Aorta (tissue), 5 donors: ENCODE measurements at places on chromosomes 16 and 17.

GRCh38 chr17:30187573-30187972 is 47.9 kb downstream of the SLC6A4 start:
- DNase-seq, result no peak

DNA sequence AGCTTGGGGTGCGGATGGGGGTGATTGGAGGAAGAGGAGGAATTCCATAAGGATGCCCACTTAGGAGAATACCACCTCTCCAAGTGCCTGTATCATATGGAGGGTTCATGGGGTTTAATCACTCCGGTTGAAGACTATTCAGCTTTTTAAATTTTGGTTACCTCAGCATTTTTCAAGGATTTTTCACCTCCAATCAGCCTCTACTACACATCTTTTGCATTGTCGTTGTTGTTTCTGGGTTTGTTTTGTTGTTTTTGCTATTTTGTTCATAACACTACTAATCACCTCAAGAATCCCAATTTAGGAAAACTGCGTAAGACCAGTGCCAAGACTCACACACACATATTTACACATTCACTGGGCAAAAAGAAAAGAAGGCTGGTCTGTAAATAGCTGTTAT is 619.5 kb upstream of the CDH5 start:
- DNase-seq, result no peak

DNA sequence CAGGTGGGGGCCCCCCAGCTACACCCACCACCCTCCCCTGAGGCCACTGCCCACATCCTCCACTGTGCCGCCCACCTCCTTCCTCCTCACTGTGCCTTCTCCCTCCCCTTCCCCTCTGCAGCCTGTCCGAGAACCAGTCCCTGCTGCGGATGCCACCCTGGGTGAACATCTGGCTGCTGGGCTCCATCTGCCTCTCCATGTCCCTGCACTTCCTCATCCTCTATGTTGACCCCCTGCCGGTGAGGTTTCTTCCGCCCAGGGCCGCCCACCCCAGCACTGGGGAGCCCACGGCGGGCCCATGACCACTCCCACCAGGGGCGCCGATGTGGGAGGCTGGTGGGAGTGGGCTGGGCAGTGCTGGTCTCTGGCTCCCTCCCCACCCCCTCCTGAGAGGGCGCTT is 22.1 kb downstream of the RABEP2 start:
- DNase-seq, result no peak

DNA sequence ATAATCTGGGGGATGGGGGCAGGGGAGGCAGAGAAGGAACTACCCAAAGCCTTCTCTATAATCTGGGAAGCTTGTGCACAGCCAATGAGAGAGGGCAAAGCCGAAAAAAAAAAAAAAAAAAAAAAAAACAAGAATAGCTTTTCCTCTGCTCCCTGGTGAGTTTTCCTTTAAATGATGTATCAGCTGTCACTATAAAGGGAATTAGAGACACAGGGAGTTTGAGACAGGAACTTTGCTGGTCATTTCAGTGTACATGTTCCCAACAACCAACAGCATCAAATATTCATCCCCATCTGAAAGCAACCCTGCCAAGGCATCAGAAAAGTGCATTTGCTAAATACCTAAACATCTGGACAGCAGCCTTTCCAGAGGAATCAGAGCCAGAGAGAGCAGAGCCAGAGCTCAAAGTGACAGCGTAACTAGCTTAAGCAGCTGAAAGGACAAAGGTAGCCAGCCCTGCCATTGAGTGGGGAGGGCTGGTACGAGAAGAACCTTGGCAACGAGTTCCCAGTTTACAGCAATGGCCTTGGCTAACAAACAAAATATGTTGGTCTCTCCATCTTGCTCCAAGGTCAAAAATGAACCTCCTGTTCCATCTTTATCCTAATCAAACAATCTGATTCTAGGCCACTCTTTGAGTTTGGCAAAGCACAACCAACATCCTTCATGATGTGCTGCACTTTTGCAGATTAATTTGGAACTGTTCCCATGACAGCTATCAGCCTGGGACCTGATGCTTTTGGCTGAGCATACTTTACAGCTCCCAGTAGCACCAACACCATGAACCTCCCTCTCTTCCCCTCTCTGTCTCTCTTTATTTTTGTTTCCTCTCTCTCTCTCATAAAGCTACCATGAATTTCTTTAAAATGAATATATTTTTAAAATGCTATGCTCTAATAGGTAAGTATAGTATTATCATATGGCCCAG is 143.7 kb upstream of the GNAO1 start:
- DNase-seq, result no peak

DNA sequence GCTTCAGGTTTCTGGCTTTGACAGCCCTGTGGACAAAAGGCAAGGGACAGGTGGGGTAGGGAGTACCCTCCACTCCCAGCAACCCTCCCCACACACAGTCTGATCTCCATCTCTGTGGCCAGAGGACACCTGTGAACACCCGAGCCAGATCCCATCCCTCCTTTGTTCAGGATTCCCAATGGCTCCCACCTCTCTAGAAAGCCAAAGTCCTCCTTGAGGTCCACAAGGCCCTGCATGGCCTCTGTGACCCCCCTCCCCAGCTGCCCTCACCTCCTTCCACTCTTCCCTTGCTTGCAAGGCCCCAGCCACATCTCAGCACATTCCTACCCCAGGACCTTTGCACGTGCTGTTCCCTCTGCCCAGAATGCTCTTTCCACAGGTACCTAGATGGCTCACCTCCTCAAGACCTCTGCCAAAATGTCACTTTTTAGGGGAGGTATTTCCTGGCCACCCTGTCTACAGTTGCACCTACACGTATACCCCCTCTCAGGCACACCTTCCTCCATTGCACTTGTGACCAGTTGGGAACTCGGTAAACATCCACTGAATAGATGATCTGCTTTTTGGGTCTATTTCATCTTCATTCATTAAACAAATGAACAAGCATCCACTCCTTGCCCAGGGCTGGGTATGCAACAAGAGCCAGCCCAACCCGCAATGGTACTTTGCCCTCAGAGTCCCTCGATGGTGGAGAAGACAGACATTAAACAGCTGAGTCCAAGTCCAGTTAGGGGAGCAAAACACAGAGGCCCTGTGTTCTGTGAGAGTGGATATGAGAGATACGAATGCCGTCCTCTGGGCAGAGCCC is 107.0 kb downstream of the CRLF3 start:
- DNase-seq, result no peak

- no peak for DNase-seq
Measured at GRCh38 chr16:17963185-17963836, 373.2 kb downstream of the NPIPA8 start.

- no peak for DNase-seq
Measured at GRCh38 chr16:11049396-11050059, 105.2 kb downstream of the CLEC16A start.

GRCh38 chr17:30238003-30238344 is 2.5 kb upstream of the SLC6A4 start:
- DNase-seq, result no peak

- DNase-seq, result no peak
Measured at GRCh38 chr16:47503936-47504335, 42.8 kb downstream of the PHKB start.

DNA sequence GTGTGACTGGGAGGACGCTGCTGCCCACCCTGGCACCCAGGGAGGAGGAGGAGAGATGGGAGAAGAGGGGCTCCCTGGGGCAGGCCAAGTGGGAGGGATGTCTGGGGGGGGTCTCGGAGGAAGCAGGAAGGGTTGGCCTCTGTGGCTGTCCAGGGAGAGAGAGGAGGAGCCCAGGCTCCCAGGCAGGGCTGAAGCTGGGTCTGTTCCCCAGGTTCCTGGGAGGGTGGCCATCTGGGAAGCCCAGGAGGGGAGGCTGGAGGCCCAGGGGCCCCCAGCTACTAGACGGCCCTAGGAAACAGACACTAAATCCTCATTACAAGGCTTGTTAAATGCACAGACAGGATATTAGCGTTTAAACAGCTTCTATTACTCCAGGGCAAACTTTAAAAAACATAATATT is 139.8 kb downstream of the ENGASE start:
- DNase-seq, result no peak

DNA sequence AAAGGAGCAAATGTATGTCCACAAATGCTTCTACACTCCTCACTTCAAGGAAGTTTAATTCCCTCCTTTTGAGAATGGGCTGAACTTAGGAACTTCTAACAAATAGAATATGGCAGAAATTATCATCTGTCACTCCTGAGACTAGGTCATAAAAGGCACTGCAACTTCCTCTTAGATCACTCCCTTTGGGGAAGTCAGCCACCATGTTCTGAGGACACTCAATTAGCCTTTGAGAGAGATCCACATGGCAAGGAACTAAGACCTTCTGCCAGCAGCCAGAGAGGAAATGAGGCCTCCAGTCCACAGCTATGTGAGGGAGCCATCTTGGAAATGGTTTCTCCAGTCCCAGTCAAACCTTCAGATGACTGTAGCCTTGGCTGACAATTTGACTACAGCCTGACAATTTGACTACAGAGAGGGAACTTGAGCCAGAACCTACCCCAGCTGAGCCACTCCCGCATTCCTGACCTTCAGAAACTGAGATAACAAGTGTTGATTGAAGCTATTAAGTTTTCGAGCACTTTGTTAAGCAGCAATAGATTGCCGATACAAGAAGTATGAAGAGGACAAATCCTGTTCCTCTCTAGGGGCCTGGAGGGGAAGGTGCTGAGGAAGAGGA is 113.4 kb upstream of the SEC14L1 start:
- no peak for DNase-seq

DNA sequence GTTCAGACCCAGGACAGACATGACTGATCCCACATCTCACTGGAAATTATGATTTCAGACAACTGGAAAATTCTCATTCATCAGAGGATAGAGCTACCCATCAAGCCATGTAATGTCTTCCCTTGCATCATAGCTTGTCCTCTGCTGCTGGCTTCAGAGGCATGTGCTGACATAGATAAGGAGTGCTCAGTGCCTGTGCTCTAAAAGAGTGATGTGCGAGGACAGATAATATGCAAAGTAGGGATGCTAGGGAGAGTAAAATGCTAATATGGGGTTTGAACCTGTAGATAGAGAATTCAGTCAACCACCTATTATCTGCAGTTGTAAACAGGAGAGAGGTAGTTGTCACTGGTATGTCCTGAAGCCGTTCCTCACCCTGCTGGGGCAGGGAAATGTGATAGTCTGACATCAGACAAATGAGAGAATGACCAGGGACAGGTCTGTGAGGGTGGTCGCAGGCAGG is 349.7 kb upstream of the CCL2 start:
- DNase-seq, result no peak

DNA sequence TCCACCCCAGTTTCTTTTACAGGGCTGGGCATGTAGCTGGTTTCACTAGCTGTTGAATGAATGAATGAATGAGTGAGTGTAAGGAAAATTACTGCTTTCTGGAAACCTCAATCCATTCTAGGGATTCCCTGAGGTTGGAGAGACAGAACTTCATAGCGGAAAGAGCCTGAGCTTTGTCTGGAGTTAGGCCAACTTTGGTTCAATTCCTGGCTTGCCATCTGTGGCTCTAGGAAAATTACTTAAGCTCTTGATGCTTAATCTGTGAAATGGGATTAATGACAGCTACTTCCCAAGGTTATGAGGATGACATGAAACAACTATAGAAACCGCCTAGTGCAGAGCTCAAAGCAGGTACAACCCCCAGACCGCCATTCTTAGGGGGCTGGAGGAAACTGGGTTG is 76.3 kb upstream of the AXIN2 start:
- no peak for DNase-seq

DNA sequence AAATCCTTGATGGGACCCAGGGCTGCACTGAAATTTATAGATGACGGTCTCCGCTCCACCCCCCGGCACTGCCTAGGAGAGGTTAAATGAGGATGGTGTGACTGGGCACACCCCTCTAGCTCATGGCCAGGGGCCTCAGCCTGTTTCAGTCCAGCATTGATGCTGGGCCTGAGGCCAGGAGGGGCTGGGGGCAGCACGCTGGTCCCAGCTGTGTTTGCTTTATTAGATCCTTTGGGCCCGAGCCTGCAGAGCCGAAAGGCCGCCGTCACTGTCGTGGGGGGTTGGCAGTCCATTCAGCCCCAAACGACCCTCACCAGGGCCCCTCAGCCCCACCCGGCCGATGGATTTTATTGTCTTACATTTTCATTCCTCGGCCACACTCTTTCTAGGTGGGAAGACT is 10.8 kb upstream of the DOK4 start:
- DNase-seq, result no peak

GRCh38 chr17:78344666-78345065 is 15.2 kb downstream of the SOCS3 start:
- no peak for DNase-seq

DNA sequence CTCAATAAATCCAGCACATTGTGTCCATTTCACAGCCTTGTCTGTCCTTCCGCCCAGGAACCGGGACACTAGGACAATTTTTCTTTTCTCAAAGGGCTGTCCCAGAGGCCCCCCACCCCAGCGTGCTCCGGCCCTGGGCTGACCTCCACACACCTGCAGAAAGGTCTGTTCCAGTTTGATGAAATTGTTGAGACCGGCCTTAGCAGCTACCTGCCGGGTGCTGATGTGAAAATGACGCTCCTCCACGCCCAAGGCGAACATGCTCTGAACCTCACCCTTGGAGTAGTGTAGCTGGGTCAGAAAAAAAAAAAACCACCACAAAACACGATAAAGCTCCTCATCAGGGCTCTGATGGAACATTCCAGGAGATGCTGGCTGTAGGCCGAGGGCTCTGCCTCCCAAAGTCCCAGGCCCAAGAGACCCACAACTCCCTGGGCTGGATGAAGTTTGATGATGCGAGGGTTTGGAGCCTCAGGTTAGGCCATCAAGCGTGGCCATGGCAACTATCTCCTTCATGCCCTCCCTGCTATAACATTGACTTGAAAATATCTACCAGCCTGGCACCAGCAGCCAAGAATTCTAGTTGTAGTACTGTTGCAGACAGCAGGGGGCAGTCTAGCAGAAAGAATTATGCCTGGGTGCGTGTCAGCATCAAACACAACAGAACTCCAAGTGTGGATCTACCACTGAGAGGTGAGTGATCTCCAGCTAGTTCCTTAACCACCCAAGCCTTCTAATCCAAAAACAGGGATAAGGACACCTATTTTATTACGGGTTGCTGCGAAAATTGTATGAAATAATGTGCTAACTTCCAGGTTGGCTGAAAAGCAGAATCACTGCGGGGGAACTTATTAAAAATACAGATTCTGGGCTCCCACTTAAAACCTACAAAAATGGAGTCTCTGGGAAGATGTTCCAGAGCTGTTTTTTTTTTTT is 62.1 kb downstream of the RMI2 start:
- DNase-seq, result peak; percentile 69

GRCh38 chr16:58855291-58855863 is 121.3 kb upstream of the GOT2 start:
- DNase-seq, result no peak

GRCh38 chr17:82709024-82709675 is 7.4 kb upstream of the FN3KRP start:
- no peak for DNase-seq

- DNase-seq, result no peak
Measured at GRCh38 chr17:40596261-40596919, 31.1 kb upstream of the CCR7 start.
